ENCODE measurements at places on chromosomes 7 and 10.

GRCh38 chr7:66140924-66141323 lies 26.3 kb downstream of the CRCP start:
- DNase-seq: peak; percentile 77

- DNase-seq: no peak
Observed at GRCh38 chr7:157490465-157490912, 153.7 kb downstream of the DNAJB6 start.

DNA sequence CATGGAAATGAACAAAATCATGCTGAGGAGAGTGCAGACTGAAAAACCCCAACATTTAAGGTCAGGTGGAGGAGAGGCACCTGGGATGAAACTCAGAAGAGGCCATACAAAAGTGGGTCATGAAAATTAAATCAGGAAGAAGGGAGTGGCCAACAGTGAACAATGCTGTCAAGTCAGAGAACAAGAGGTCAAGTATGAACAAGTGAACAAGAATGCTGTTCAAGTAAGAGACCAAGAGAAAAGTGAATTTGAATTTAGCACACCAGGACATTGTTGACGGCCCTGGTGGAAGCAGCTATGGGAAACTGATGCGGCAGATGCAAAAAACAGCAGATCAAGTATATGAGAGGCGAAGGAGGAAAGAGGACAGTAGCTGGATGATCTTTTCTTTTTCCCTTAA lies 7.9 kb downstream of the CEP41 start:
- DNase-seq: no peak

- DNase-seq: no peak
Observed at GRCh38 chr7:69996121-69996520, 397.8 kb downstream of the AUTS2 start.

GRCh38 chr10:3435671-3436070 lies 263.1 kb upstream of the PITRM1 start:
- peak; percentile 26 for DNase-seq

GRCh38 chr7:13139436-13139835 lies 452.0 kb downstream of the ARL4A start:
- no peak for DNase-seq

DNA sequence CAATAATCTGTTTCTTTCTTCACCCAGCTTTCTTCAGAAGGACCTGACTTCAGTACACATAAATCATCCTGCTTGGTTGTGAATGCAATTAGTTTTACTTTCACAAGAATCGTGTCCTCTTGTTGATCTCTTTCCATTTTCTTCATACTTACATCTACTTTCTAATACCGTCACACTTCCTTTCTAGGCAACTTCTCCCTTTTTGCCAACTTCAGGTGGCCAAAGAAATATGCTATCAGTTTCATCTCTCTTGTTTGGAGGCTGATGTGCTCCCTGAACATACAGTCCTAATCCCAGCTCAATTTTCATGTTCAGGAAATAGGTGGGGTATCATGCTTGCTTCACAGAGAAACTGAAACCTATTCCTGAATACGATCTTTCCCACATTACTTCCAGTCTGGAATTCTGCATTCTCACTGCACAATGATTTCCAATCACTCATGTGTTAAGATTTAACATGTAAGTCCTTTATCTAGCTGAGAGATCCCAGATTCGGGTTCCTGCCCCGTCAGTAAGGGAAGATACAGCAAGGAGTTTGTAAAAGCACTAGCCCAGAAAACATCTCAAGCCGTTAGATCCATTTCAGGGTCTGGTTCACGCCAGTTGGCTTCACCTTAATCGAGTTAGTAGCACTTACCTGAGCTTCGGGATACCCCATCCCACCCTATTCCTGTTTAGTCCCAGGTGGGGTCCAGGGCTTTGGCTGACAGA lies 994 bp downstream of the SLC25A28 start:
- DNase-seq: no peak

- no peak for DNase-seq
Observed at GRCh38 chr10:27986821-27987220, 12.1 kb downstream of the ODAD2 start.

- peak; percentile 93 for DNase-seq
Observed at GRCh38 chr7:17680026-17680425, 260.3 kb downstream of the SNX13 start.

DNA sequence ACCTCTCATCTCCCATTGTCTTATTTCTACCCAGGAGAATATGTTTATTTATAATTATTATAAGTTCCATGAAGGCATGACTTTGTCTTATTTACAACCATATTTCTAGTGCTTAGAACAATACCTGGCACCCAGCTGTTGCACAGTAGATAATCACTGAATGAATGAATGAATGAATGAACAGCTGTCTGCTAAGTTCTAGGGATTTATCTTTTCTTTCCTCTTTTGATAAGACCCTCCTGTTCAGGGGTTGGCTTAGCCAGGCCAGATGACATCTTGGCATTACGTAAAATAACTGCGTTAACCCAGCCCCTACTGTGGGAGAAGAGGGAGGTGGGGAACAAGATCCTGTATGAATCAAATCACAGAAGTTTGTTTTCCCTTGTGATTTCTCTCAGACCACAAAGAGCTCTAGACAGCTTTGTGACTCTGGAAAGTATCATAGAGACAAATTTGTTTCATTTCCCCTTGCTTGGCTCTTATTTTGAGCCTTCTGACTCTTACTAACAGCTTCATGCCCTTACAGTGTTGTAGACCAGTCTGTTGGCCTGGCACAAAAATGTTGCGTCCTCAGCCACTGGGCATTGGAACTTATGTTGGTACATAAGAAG lies 8.4 kb downstream of the ZNF862 start:
- no peak for DNase-seq

- no peak for DNase-seq
Observed at GRCh38 chr10:97825020-97825760, 24.5 kb upstream of the GOLGA7B start.

- DNase-seq: no peak
Observed at GRCh38 chr7:27704422-27705199, 35.4 kb upstream of the TAX1BP1 start.

GRCh38 chr7:33694006-33694405 lies 211.3 kb upstream of the BMPER start:
- peak; percentile 78 for DNase-seq

DNA sequence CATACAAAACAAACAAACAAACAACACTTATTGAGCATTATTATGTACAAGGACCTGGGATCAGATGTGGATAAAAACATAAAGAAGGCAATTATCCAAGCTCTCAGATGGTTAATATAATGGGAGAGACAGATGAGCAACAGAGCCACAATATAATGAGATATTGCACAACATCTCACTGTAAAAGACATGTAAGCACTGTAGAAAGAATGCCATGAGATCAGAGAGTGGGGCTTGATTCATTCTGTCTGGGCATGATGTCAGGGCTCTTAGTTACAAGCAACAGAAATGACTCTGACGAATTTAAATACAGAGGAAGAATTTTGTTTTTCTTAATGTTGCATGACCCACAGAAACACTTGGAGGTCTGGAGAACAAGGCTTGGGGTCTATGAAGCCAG lies 164.7 kb upstream of the PLXDC2 start:
- DNase-seq: peak; percentile 85

- peak; percentile 68 for DNase-seq
Observed at GRCh38 chr7:130009848-130010688, 41.1 kb downstream of the ZC3HC1 start.

DNA sequence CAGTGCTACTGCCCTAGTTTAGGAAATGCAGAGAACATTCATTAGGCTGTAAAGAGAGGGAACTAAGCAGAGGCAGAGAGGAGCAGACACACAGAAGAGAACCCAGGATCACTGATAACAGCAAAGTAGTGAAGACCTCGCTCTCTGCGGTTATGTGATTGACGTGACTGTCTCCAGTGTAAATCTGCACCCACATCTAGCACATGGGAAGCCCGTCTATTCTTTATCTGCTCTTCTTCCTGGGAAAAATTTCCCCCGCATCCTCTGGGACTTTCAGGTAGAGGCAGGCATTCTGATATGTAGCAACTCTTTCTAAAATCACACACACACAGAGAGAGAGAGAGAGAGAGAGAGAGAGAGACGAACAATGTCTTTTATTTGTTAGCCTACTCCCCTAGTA lies 699.6 kb downstream of the GRID1 start:
- DNase-seq: no peak

GRCh38 chr7:55110993-55111361 lies 92.2 kb downstream of the EGFR start:
- DNase-seq: peak; percentile 79

DNA sequence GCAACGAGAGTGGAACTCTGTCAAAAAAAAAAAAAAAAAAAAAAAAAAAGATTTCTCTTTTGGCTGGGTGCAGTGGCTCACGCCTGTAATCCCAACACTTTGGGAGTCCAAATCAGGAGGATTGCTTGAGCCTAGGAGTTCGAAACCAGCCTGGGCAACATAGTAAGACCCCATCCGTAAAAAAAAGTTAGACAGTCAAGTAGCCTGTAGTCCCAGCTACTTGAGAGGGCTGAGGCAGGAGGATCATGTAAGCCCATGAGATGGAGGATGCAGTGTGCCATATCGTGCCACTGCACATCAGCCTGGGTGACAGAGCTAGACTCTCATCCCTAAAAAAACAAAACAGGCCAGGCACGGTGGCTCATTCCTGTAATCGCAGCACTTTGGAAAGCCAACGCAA lies 25.2 kb downstream of the PDLIM1 start:
- DNase-seq: no peak

GRCh38 chr10:101779544-101780186 lies 3.6 kb downstream of the NPM3 start:
- peak; percentile 38 for DNase-seq

- DNase-seq: no peak
Observed at GRCh38 chr10:132708441-132708840, 77.5 kb downstream of the NKX6-2 start.

- peak; percentile 48 for DNase-seq
Observed at GRCh38 chr7:120979765-120980499, 8.6 kb upstream of the CPED1 start.

DNA sequence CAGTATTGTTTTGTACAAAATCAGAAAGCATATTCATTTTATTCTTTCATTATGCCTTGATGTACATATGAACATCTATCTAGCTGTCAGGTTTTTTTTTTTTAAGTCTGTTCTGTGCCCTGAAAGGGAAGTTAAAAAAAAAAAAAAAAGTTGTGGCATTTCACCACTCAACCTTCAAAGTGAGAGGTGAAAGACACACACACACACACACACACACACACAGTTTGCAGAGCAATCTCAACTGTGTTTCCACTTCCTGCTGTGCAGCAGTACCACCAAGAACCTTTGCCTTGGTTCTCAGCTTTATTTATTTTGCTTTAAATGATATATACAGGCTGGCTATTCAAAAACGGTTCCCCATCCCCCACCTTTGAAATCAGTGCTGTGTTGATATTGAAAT lies 955.6 kb downstream of the GATA3 start:
- DNase-seq: no peak

- DNase-seq: no peak
Observed at GRCh38 chr7:101094376-101094775, 9.1 kb downstream of the TRIM56 start.

- no peak for DNase-seq
Observed at GRCh38 chr7:73487486-73487885, 34.6 kb downstream of the BAZ1B start.

GRCh38 chr7:151383638-151384351 lies 26.0 kb downstream of the WDR86 start:
- no peak for DNase-seq

DNA sequence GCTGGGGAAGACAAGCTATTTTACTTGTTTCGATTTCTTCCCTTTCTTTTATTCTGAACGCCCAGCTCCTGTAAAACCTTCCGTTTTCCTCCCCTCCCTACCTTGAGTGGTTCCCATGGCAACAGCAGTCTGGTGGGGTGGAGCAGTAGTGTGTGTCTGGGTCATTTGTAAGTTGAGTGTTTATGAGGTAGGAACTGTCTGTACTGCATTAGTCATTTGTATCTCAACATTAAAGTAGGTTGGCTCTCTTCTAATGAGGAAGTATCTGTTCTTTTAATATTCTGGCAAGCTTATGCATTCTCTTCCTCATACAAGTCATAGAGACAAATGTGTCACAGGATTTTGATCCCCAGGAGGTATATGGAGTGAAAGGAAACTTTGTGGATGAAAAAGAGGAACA lies 85.3 kb upstream of the CCDC6 start:
- peak; percentile 7 for DNase-seq

DNA sequence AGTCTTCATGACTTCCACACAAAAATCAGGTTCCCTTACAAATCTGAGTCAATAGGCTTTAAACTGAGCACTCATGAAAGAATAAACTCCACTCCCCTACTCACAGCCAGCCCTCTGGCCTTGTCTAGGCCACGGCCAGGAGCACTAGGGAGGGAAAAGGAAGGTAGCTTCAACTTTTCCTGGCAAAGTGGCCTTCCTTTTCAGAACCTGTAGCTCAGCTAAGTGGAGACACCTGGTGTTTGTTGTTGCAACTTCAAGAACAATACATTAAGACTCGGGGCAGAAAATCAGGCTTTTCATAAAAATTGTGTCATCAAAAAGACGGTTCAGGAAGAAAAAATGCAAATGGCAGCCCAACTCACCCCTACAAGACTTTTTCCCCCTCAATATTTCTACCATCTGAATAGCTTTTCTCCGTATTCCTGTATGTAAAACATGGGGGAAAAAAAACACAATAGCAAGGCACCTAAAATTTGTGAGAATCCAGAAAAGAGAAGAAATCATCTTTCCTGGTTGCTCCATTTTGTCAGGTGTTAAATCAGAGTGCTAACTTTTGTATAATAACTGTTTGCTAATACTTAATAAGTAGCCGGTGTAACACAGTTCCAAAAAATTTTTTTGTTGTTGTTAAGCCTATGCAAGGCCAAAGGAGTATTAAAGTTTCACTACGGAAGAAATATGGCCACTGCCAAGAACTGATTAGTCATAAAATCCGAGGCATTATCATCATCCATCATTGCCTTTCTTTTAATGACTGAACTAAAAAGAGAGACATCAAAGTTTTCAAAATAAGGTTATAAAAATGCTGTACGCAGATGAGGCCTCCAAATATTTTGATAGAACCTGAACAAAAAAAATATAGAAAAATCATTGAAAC lies 66.2 kb upstream of the ARID5B start:
- DNase-seq: peak; percentile 76

GRCh38 chr7:89064831-89065230 lies 269.3 kb upstream of the TEX47 start:
- no peak for DNase-seq

DNA sequence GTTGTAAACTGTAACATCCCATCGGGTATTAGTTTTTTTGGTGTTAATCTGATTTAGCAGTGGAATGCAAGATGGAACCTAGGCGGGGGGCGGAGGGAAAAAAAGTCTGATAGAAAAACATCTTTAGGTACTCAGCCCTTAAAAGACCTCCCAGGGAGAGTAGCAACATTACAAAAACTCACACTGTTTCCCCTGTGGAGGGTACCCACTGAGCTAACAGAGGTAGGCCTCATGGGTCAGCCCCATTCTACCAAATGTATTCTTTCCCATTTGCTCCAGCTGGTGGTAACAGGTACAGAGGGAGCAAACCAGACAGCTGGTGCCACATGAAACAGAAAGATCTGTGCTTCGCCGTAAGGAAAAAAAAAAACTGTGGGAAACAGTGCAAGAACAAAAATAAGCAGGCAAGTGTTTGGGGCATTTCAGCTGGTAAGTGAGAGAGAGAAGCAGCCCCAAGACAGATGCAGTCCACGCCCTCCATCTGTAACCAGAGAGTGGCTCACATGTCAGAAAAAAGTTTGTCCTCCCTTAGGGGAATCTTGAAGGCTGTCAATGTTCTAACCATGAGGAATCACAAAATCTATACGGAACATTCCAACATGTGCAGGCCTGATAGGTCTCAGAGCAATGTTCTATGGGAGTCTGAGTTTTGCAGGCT lies 65.3 kb downstream of the HOXA1 start:
- no peak for DNase-seq

GRCh38 chr7:17234398-17235031 lies 63.9 kb upstream of the AHR start:
- peak; percentile 95 for DNase-seq
